Stromal cell of bone marrow (primary cell): ENCODE measurements at places on chromosomes 6 and 20.

DNA sequence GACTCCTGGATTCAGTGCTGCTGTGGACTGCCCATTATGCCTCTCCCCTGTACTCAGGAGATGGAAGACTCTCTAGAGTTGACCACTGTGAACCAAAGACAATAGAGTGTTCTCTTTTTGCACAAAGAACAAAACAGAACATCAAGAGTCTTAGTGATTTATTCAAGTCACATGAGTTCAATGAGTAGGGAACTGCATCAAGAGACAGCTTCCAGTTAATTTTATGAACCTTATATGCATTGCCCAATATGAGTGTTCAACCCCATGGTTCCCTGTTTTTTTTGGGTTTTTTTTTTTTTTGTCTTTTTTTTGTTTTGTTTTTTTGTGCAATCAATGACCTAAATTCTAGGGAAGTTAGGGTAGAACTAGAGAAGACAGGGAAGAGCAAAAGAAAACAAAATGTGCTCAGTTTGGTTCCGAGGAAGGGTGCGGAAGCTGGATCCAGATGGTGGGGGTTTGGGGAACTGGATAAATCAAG lies 224.3 kb downstream of the MAFB start:
- no peak for DNase-seq

DNA sequence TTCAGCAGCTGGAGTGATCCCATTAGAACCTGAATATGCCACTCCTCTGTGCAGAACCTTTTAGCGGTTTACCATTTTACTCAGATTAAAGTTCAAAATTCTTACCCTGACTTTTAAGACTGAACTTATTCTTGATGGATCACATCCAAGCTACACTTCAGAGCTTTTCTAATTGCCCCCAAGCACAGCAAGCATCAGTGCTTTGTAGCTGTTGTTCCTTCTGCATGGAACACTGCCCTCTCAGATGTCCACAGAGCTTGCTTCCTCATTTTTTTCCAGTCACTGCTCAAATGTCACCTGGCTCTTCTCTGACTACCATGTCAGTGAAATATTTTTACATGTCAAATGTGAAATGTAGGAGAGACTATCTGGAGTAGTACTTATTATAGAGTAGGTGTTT lies 1.6 kb upstream of the SLC35B3 start:
- no peak for DNase-seq

DNA sequence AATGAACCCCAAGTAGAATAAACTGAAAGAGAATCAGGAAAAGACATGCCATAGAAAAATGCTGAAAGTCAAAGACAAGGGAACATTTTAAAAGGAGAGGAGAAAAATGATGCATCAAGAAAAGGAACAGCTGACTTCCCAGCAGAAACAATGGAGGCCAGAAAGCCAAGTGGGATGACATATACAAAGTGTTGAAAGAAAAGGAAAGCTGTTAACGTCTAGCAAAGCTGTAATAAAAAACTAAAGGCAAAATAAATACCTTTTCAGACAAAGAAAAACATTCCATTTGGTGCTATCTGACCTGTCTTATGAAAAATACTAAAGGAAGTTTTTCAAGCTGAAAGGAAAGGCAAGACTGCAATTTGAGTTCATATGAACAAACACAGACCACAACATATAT lies 34.1 kb upstream of the PDE10A start:
- no peak for DNase-seq

- DNase-seq: no peak
These were observed 143.4 kb upstream of the HMGN3 start for GRCh38 chr6:79377888-79378348.

DNA sequence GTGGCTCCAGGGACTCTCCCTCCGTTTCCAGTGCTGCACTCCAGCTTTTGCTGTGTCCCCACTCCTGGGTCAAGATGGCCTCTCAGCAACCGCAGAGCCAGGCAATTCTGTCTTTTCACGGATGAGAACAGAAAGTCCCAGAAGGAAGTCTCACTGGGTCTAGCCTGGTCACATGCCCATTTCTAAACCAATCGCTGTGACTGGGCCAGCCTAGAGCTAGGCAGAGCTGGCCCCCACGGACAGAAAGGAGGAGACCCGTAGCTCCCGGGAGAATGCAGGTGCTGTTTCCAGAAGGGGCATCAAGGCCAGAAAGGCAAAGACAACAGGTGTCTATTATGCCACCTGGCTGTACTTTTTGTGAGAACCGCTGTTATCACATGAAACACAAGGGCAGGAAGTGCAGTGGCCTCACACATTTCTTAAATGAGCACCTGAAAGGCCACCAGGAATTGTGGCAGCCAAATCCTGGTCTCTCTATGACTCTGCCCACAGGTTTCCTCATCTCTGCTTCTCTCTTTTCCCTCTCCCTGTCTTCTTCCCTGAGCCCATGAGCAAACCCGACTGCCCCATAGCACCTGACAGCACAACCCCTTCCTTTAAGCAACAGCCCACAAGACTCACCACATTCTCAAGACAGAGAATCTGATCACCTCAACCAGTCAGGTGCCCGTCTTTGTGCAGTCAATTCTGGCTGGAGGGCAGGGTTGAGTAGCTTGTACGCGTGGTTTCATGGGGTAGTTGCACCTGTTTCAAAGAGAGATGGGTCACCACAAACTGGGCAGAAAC lies 37.1 kb upstream of the B4GALT5 start:
- DNase-seq: no peak

DNA sequence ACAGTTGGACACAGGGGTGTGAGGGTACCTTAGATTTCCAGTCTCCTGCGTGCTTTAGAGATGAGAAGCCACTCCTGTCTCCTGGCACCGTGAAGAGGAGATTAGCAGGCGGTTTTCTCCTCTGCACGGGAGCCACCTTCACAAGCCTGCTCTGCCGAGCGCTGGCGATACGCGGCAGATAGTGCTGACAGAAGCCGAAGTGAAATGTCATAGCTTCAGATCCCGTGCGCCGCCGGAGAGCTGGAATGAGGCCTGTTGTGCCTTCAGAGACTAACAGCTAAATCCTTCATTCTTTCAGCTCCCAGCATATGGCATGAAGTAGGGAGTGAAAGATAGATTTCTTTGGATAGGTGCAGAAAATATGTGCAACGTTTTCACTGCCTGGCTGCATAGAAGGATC lies 371.0 kb downstream of the TAF4 start:
- DNase-seq: no peak
